ENCODE measurements at places on chromosomes 13 and 19.

GRCh38 chr19:4473763-4474513 is 1.8 kb downstream of the HDGFL2 start:
- DNase-seq = no peak

DNA sequence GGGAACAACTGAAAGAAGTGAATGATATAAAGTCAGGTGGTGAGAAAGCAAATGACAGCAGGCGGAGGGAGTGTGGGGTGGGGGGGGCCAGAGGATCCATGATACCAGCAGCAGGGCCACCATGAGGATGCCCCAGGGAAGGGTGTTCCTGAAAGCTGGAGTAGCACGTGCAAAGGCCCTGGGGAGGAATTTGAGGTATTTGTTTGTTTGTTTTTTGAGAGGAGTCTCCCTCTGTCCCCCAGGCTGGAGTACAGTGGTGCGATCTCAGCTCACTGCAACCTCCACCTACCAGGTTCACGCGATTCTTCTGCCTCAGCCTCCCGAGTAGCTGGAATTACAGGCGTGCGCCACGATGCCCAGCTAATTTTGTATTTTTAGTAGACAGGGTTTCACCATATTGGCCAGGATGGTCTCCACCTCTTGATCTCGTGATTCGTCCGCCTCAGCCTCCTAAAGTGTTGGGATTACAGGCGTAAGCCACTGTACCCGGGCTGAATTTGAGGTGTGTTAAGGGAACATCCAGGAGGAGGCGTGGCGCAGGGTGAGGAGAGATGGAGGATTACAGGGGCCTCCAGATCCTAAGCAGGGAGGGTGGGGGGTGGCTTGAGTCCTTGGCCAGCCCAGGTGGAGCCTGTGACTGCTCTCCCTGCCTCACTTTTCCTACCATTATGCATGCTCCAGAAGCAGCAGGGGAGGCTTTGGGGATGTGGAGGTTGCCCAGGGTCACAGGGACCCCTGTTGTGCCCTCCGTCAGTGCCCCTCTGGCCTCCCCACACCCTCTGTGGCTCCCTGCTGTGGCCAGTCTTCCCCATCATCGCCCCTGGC is 12.4 kb upstream of the JUND start:
- DNase-seq = no peak

DNA sequence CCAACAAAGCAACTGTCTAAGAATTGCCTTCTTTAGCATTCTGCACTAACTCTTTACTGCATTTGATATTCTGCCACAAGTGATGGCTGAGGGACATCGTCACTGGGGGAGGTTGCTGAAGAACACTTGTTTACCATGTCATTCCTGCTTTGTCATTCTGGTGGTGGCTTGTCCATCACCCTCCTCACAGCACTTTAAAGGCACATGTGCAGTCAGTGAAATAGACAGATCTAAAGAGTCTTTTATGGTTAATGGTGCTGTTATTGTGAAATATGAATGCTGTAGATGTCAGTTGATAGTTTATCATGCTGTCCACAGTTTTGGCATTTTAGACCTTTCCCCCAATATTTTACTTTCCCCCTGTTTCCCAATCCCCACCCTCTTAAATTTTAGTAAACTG is 120.9 kb upstream of the TSC22D1 start:
- DNase-seq = no peak

GRCh38 chr19:39417463-39418181 is 5.2 kb downstream of the PLEKHG2 start:
- DNase-seq = no peak

DNA sequence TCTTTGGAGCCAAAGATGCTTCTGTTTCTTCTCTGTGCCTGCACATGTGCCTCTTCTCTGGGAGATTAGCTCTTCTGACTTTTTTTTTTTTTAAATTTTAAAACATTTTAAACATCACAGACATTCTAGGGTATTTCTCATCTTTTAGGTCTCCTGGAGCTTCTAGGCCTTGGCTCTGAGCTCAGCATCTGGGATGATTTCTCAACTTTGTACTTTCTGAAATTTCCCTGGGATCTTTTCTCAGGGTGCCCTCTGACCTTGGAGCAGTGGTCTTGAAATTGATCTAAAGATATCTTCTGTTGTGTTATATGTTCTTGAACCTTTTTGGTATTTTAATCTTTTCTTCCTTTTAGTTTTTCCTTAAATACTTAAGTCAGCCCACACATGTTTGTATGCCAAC is 6.2 kb downstream of the WASF3 start:
- DNase-seq = no peak

DNA sequence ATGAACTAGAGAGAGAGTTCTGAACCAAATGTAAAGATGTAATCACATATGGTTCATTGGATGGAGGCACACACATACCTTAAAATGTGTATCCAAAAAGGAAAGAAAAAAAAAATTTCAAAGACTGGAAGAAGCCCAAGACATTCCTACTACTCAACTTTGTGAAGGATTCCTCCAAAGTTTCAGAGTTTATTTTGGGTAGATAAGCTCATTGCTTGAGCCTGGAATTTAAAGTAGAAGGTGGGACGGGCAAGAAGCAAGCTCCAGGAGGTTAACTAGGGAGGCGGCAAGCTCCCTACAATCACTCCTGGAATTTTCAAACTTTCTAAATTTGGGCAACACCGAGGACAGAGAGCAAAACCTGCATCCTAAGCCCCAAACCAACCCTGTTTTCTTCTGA is 1.9 kb downstream of the TSHZ3 start:
- no peak for DNase-seq

DNA sequence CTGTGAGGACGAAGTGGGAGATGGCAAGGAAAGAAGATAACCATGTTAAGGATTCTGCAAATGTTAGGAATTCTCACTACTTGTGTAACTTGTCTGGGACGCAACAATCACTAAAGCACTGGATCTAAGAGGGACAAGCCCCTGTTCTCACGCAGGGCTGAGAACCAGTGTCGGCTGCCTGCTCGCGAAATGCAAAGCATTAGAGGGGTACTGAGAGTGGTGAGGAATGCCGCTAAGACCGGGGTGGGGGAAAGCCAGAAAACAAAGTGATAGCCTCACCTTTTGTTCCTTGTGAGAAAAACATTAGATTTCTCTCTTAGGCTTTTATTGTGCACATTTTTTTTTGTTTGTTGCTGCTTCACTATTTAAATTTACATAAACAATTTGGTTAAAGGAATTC is 241.9 kb downstream of the ABCC4 start:
- DNase-seq = no peak

- DNase-seq = peak; percentile 90
Measured at GRCh38 chr19:50329146-50329925, at the start of gene KCNC3. KCNC3 (minus strand) TSS chr19:50329377; CDS start chr19:50329082, 295 bp downstream.

DNA sequence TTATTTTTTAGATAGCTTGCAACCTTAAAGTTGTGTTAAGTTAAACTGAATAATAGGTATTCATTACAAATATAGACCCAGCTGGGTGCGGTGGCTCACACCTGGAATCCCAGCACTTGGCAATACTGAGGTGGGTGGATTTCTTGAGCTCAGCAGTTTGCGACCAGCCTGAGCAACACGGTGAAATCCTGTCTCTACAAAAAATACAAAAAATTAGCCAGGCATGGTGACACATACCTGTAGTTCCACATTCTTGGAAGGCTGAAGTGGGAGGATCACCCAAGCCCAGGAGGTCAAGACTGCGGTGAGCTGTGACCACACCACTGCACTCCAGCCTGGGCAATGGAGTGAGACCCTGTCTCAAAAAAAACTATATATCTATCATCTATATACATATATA is 386.5 kb downstream of the PCDH17 start:
- no peak for DNase-seq

- DNase-seq = no peak
Measured at GRCh38 chr13:44768775-44769581, 192.8 kb upstream of the TSC22D1 start.

GRCh38 chr13:100128838-100129237 is 39.9 kb downstream of the PCCA start:
- DNase-seq = no peak

DNA sequence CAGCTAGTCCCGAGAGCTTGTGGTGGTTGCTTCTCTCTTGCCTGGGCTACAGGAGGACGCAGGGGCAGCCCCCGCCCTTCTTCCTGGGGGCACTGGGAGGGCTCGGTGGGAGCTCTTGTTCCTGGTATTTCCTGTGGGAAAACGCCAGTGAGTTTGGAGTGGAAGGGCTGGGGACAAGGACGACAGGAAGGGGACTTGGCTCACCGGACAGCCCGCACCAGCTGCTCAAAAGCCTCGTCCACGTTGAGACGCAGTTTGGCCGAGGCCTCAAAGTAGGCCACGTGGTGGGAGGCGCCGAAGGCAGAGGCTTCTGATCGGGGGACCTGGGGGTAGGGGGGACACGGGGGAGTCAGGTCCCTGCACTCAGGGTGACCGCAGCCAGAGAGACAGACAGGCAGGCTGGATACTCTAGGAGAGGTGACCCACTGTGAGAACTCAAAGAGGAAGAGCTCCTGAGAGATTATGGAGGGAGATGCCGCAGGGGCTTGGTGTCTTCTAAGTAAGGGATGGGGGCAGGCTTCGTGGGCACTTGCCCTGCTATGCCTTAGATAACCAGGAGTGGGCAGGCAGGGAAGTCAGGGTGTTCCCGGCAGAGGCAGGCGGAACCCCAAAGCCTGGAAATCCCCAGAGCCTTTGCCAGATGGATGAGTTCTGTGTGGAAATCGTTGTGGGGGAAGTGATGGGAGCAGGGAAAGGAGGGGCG is 4.3 kb downstream of the RRAS start:
- DNase-seq = no peak

GRCh38 chr13:33840402-33840801 is 22.5 kb downstream of the RFC3 start:
- DNase-seq = no peak

DNA sequence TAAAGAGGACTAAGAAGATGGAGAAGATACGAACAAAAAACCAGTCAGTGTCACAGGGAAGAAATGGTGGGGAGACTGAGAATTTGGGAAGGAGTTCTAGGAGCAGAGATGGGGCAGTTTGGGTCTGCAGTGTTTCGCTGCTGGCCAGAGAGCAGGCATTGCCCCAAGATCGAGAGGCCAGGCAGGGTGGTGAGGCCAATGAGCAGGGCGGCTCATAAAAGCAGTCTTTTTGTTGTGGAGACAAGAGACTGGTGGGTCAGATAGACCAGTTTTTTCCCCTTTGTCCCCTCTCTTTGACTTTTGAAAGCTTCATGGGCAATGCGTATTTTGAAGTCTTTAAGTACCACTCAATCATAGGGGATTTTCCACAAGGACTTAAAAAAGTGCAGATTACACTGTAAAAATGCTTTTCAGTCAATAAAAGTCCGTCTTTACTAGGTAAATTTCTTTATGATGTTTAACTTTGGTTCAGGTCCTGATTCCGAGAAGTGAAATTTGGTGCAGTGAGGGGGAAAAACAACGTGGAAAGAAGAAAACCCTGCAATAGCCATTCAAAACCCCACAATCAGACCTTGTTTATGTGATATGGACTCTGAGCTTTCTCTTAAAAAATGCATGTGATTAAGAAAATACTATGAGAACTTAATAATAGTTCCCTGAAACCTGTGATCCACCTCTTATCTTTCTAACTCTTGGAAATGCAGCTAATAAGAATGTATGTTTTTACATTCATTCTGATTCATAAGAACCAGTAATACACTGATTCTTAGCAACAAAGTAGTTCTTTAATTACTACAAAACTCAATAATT is 338.9 kb downstream of the KLF5 start:
- no peak for DNase-seq

DNA sequence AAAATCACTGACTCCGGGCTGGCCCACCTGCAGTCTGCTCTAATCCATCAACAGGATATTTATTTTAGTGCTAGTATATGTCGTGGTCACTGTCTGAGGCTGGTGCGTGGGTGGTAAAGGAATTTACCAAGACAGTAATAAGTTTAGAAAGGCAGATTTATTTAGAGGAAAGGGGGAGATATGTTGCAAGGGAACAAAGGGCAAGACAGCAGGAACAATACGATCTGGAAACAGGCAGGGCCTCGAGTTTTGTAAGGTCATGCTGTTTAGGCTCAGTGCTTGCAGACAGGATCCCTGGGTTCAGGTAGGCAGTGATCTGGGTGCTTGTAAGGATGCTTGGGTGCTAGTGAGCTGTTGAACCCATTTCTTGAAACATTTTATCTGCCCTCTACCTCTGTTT is 748.2 kb upstream of the SLITRK5 start:
- no peak for DNase-seq

GRCh38 chr13:96090240-96091101 is 564 bp downstream of the HS6ST3 start:
- no peak for DNase-seq

DNA sequence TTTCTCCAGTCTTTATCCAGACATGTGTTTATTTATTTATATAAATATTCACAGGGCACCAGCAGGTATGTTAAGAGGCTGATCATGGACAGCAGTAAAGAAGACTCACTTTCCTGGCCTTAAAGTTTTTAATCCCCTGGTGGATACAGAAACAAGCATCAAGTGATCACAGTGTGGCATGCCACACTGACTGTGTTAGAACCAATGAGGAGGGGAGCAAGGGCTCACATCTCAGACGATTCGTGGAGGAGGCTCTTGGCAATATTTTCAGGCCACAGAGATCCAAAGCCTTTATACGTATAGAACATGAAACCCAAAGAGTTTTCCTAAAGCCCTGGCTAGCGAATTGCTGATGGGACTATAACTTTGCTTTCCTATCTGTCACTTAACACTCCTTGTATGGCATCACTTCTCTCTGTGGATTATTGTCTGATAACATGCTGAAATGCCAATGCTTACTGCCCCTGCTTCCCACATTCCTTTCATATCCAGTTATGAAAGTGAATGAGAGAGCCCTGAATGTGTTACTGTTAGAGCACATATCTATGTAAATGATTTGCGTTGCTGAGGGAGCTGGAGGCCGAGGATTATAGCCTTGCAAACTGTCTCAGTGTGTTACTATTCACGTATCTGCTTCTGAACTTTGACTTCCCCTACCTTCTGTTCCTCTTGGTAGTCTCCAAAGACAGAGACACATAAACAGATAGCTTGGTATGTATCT is 37.6 kb downstream of the POLR1D start:
- no peak for DNase-seq

DNA sequence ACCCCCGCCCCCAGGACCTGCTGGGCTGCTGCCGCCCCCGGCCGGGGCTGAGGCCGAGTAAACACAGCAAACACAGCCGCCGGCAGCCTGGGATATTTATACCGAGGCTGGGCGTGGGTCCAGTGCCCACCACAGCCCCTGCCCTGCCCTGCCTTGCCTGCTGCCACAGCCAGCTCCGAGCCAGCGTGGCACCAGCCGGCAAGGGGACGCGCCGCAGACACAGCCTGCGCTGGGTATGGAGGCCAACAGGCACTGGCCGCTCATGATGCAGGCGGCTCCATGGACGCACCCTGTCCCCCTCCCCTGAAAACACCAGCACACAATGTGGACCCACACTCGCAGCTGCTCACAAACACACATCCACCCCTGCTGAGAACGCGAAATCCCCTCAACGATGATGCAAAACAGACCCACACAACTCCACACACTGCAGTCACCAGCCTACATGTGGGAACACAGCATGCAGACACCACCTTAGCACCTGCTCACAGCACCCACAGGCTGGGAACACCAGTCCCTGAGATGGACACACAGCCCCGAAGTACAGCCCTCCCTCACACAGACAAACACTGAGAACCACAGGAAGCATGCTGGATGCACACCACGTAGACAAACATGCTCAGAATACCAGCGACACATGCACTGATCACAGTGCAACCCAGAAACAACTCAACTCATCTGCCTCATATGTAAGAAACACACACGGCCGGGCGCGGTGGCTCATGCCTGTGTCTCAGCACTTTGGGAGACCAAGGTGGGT is 16.2 kb downstream of the CCDC97 start:
- DNase-seq = peak; percentile 68

GRCh38 chr19:19531951-19532805 is 3.5 kb downstream of the YJEFN3 start:
- DNase-seq = no peak

- no peak for DNase-seq
Measured at GRCh38 chr13:50722440-50723125, 120.9 kb downstream of the DLEU7 start.

Measured in non-pigmented ciliary epithelial cell (primary cell).